ENCODE measurements at places on chromosomes 3 and 15.

- DNase-seq: no peak
Observed at GRCh38 chr3:142656575-142656974, 60.4 kb downstream of the PLS1 start.

GRCh38 chr3:161316006-161316689 lies 55.2 kb downstream of the SPTSSB start:
- no peak for DNase-seq

GRCh38 chr3:183513046-183513706 lies 42.3 kb downstream of the KLHL6 start:
- DNase-seq: no peak

DNA sequence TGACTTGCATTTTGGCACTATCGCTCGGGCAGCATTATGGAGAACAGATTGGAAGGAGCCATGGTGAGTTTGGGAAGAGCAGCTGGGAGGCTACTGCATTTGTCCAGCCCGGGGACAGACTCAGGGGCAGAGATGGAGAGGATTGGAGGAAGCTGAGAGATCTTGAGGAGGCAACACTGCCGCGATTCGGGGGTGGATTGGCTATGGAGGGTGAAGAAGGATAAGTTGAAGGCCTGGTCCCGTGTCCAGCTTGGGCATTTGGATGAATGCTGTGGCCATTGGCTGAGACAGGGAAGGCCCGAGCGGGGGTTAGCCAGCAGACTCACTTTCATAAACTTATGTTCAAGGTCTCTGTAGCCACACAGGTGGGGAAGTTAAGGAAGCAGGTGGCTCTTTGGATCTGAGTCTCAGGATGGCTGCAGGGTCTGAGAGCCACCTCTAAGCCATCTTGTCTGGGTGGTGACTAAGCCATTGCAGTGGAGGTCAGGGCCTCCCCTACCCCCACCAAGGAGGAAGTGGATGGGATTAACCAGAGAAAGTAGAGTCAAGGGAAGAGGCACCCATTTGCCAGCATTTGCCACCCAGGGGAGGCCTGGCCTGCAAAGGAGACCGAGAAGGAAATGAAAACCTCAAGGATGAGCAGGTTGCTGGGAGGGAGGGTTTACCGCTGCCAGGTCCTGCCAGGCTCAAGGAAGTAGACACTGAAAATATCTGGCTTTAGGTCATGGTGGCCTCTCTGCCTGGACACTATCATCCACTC lies 144.0 kb upstream of the TLE3 start:
- DNase-seq: no peak

DNA sequence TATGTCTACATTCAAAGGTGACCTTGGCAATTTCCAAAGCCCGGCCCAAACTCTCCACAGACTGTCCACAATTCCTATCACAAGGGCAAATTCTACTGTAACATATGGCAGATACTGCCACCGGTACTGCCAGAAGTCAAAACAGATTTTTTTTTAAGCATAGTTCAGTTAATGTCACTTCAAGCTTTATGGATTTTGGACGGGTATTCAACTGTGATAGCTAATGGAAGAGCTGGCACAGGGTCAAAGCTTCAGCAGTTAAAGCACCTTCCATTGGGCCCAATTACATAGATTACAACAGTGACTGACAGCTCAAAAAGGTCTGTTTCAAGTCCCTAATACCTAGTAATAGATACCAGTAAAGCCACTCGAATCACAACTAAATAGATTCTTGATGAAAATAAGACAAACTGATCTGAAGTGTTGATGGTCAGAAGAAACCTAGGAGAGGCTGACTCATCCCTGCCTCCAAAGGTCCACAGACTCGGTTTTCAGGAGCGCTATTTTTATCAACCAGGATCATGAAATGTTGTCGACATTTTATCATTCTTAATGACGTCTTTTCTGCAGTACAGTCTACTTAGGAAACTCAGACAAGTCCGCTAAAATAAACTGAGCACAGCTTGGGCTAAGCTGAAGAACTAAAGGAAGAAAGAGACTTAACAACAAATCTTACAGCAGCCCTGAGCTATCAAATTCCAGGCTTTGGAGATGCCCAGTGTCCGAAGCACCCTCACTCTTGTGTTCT lies 38.7 kb downstream of the ANXA2 start:
- DNase-seq: no peak

DNA sequence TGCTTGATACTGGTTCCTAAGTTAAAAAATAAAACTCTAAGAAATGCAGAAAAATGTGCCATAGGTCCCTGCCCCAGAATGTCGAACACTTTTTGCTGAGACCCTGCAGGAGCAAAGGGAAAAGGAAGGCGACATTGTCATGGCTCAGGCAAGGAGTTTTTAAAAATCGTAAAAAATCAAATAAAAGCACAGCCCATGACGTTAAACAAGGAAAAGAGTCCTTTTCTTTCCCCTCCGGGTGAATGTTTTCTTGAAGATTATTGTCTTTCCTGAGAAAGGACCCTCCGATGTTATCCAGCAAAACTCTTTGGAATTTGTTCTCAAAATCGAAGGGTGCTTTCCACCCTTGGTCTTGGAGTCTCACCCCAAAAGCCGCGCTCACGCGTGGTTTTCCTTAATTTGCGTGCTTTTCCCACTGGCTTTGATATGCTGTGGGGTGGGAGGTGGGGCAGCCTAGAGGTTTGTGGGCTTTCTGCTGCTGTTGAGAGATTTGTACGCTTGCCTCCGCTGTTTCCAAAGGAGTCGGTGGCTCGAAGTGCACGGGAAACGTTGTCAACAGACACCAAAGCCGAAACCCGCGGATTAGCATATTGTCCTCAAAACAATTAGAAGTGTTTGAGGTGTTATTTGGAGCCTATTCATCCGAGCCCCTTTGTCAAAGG lies 2.9 kb downstream of the SOX14 start:
- DNase-seq: no peak

GRCh38 chr15:70781236-70781635 lies 17.9 kb upstream of the UACA start:
- DNase-seq: no peak

DNA sequence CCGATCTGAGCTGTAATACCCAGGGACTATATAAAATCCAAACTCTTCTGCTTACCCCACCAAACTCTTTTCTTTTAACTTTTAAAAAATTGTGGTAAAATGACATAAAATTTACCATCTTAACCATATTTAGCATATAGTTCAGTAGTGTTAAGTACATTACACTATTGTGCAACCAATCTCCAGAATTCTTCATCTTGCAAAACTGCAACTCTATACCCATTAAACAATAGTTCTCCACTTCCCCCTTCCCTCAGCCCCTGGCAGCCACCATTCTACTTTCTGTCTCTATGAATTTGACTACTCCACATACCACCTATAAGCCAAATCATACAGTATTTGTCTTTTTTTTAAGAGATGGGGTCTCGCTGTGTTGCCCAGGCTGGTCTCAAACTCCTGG lies 38.7 kb downstream of the SENP8 start:
- no peak for DNase-seq

DNA sequence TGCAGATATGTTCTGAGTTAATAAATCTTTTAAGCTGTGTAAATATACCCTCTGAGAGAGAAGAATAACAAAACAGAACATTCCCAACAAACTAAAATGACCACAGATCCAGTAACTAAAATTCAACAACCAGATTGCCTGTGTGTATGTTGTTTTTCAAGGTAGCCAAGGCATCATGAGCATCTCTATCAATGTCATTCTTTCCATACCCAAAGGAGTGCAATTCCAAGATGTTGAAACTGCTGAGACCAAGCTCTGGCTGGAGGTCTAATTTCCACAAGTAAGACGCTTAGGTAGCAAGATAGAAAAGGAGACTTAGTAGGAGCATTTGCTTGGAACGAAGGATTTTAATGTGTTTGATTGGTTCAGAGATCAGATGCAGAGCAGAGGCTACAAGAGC lies 276.3 kb downstream of the RBMS3 start:
- no peak for DNase-seq

DNA sequence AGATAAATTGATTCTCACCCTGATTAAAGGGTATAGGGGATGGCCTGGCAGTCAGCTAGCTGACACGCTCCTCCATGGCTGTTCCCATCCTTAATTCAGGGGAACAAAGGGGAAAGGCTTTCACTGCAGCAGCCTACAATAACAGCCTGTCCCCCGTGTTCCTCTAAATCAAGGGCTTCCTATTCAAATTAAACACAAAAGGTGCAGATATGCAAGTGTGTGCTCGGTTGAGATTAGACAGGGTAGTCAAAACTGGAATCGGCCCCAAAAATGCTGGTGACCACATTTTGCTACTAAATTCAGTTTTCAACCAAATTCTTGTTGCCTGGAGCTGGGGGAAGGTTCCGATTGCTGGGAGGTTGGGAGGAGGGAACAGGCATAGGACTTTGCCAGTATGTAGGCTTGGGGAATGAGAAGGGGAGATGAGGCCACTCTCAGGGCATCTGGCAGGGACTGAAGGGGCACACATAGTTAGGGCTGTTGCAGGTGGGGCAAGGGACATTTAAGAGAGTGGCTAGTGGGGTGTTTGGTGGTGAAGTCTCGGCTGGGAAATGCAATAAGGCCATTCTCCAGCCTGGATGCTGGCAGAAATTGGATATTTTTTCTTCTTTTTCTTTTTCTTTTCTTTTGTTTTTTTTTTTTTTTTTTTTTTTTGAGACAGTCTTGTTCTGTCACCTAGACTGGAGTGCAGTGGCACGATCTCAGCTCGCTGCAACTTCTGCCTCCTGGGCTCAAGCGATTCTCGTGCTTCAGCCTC lies 32.9 kb upstream of the CTSH start:
- no peak for DNase-seq

DNA sequence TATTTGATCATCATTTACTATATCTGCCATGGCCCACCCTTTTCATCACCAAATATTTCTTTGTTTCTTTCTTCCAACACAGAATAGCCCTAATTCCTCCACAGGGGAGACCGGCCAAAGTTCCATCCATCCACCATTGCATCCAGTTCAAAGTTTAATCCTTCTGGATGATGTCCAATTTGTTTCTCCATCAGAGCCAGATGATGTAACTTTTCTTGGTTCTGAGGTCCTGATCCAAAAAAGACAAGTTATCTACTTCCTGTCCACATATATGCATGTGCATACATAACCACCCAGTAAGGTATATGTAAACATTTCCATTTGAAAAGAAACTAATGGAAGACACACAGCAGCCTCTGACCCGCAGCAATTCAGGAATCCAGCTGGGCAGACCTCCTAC lies 237.3 kb downstream of the SHOX2 start:
- no peak for DNase-seq

DNA sequence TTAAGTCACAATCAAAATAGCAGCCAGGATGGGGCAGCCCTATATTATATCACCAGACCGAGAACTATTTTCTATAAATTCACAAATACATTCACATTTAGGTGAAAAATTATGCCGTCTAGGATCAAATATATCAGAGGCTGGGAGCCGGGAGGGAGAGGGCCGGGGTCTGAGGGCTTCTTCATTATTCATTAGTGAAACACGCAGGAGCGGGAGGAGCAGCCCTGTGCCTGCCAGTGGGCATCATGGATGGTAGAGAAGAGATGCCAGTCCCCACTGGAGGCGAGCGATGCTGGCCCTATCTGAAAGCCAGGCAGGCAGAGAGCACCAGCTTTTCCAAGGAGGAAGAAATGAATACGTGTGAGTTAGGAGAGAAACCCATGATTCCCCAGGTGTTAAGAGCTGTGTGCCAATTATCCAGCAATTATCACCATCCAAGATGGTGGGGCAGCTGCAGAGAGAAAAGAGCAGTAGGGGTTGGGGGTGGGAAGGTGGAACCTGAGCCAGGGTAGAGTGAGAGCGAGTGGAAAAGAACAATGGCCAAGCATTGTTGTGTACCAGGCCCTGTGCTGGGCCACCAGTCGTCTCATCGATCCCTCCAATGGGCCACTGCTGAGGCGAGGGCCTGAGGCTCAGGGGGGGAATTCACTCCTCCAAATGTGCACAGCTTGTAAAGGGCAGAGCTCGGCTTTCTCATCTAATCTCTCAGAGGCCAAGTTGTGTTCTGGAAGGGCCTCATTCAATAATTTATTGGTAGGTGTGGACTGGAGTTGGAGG lies 261.3 kb upstream of the TLE3 start:
- no peak for DNase-seq

DNA sequence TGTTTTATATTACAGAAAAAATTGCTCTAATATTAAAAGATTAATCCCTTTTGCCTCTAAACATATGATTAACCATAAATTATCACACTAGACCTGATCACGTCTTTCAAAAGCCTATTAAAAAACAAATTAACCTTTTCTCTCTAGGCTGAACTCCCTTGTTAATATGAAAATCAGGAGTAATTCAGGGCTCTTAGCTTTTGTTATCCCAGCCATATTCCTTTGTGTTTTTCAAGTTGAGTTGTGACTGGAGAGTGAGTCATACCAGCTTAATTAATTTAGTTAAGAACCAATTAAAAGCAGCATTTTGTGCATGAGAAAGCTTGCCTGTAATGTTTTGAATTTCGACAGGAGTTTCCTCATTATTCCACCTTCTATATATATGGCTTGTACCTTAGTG lies 385.8 kb downstream of the VGLL3 start:
- no peak for DNase-seq

DNA sequence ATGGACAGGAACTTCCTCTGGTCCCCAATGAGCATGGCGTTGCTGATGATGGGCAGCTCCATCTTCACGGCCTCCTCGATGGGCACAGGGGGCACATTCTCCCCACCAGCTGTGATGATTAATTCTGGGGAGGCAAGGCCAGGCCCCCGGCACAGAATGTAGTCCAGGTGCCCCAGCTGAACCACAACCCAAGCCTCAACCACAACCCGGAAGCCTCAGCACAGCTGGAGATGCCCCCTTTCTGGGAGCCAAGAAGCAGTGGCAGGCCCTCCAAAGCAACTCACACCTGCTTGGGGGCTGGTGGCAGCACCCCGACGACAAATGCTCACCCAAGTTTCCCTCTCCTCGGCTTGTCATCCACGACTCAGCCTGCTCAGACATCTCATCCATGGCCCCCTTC lies 25.2 kb downstream of the IDH3A start:
- DNase-seq: no peak

GRCh38 chr3:94082391-94082937 lies 19.6 kb downstream of the NSUN3 start:
- no peak for DNase-seq

DNA sequence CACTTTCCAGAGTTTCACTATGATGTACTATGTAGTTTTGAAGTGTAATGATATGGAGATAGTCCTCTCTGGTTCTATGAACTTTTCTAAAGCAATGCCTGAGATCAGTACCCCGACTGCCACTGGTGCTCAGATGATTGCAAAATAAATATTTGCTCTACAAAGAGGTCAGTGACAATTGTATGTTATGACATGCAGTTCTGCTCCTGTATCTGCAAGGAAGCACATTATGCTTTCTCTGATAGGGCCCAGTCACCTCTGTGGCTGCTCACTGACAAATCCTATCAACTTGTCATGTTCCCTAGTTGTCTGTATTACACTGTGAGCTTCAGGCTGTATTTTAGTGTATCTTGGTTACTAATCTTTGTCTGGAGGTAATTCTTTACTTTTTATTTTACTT lies 362.6 kb downstream of the ROBO1 start:
- no peak for DNase-seq
